T-helper 2 cell treated with Interferon-gamma antibody and Interleukin-4, amounts not matched to agents 100 ng/mL and 5 ng/mL, for 36 hours (primary cell): ENCODE measurements at places on chromosomes 13 and 19. TPM values are rescaled to one million over a fixed set of nuclear protein-coding genes. Genes with fewer than 3 reads are reported as not detected.

The PNMA8B gene
- total RNA-seq = not detected in 2 replicates

The PSG7 gene
- not detected in 2 replicates for total RNA-seq

The ZIC2 gene
- total RNA-seq = not detected in 2 replicates

The LGALS7B gene
- total RNA-seq = not detected in 2 replicates

The AMH gene
- total RNA-seq = 5.9 and 6.2 TPM in 2 replicates

The MYO1F gene
- total RNA-seq = 385 and 386 TPM in 2 replicates

The ERICH6B gene
- not detected in 2 replicates for total RNA-seq

The WDR87 gene
- not detected in 2 replicates for total RNA-seq

The CBARP gene
- total RNA-seq = 0.16 and 0.32 TPM in 2 replicates

The ZNF560 gene
- not detected in 2 replicates for total RNA-seq
